Breast epithelium (tissue), 4 donors: ENCODE measurements at places on chromosomes 12 and 14.

GRCh38 chr14:33567731-33568130, 383.1 kb downstream of the EGLN3 start:
- H3K36me3 ChIP-seq: no peaks in the 10 kb centered on the region
- H3K27me3 ChIP-seq: no peaks in the 10 kb centered on the region
- no peak overlapping the region for H3K4me3 ChIP-seq
- H3K27ac ChIP-seq: no peak overlapping the region
- no peaks in the 10 kb centered on the region for H3K4me1 ChIP-seq

DNA sequence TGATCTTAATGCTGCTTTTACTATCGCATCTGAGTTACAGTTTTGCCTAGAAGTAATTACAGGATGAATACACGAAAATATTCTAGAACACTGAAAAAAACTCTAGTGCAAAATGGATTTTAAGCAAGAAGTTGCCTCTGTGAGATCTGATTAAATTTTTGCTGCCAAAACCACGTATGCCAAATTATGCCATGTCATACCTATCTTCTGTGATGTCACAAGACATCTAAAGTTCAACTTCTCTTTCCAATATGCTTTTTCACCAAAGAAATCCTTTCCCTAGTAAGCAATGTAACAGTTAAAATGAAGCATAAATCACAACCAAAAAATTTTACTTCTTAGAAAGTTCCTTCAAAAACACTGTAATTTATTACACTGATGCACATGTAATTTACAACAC, 39.6 kb downstream of the HECTD4 start:
- no peaks in the 10 kb centered on the region for H3K27me3 ChIP-seq
- H3K4me1 ChIP-seq: no peaks in the 10 kb centered on the region
- H3K27ac ChIP-seq: no peak overlapping the region

GRCh38 chr14:104150136-104151025, 12.0 kb downstream of the KIF26A start:
- no peaks in the 10 kb centered on the region for H3K4me1 ChIP-seq
- peaks cover 9% of the 10 kb centered on the region for H3K27me3 ChIP-seq
- no peak overlapping the region for H3K27ac ChIP-seq

- peak; percentile 63 for DNase-seq
- H3K27me3 ChIP-seq: no peaks in the 10 kb centered on the region
Measured at GRCh38 chr14:101965181-101965544, 790 bp downstream of the DYNC1H1 start.

GRCh38 chr14:23209651-23210423, 26.4 kb upstream of the SLC7A8 start:
- H3K4me3 ChIP-seq: no peak overlapping the region
- no peaks in the 10 kb centered on the region for H3K36me3 ChIP-seq
- no peak overlapping the region for H3K27ac ChIP-seq
- H3K4me1 ChIP-seq: no peaks in the 10 kb centered on the region
- no peaks in the 10 kb centered on the region for H3K27me3 ChIP-seq

- peaks cover 6% of the 10 kb centered on the region for H3K4me1 ChIP-seq
- DNase-seq: no peak
- H3K27ac ChIP-seq: no peak overlapping the region
- H3K36me3 ChIP-seq: no peaks in the 10 kb centered on the region
- no peak overlapping the region for H3K4me3 ChIP-seq
Measured at GRCh38 chr14:74949859-74950573, 5.4 kb downstream of the PGF start.

DNA sequence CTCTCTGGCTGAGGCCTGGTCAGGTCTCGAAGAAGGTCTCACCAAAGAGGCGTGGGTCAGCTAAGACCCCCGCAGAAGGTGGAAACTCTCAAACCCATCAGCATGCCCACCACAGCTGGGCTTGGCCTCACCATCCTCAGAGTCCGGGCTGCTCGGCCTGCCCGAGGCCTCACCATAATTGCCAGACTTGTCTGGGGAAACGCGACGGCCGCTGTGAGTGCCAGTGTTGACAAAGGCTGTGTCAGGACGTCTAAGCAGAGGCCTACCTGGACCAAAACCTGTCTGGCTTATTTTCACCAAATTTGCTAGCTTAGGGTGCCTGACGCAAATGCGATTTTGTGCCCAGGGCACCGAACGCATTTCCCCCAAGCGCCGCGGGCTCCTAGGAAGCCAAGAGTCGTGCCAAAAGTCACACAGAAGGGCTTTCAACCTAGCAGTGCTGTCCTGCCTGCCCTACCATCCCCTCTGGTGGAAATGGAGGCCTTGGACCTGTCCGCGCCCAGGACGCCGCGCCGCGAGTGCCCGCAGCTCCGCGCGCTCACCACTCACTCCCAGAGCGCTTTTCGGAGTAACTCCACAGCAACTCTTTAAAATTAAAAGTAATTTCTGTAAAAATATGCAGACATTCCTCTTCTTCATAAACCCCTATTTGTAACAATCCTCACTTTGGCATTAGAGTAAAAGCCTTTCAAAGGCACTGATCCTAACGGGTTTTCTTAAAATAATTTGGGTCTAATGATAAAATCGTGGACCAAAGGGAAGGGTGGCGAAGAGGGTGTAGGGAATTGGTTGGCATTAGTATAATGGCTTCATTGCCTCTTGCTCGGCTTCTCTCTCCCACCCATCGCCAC, 1.2 kb upstream of the ALX1 start:
- peak overlapping the region; percentile 61 for H3K4me3 ChIP-seq
- no peak overlapping the region for H3K27ac ChIP-seq
- no peaks in the 10 kb centered on the region for H3K36me3 ChIP-seq
- H3K27me3 ChIP-seq: peaks cover 92% of the 10 kb centered on the region
- no peak for DNase-seq

GRCh38 chr12:32483499-32483898, 84.1 kb downstream of the FGD4 start:
- no peak for DNase-seq
- no peak overlapping the region for H3K27ac ChIP-seq
- H3K27me3 ChIP-seq: no peaks in the 10 kb centered on the region
- no peak overlapping the region for H3K4me3 ChIP-seq
- H3K36me3 ChIP-seq: no peaks in the 10 kb centered on the region

DNA sequence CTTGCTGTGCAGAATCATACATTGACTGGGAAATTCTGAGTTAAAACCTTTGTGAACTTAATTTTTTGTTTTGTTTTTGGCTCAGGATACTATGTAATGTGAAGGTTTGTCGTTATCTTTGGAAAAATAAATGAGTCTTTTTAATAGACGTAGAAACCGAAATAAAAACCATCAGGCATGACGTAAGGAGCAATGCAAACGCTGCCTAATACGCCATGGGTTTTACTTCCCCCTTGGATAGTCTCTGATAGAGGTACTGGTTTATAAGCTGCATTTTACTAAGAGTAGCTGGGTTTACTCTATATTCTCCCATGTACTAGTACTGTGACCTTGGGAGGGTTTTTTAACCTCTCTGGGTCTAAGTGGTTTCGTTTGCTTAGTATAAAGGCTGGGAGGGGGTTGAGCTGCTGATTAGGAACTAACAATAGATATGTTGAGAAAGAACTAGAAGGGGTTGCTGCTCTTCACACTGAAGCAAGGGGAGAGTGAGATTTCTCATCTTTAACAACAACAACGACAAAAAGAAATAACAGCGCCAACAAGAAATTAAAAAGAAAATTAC, 66.8 kb upstream of the SLCO1C1 start:
- H3K4me3 ChIP-seq: no peak overlapping the region
- no peak for DNase-seq
- H3K27ac ChIP-seq: no peak overlapping the region
- H3K4me1 ChIP-seq: no peaks in the 10 kb centered on the region

DNA sequence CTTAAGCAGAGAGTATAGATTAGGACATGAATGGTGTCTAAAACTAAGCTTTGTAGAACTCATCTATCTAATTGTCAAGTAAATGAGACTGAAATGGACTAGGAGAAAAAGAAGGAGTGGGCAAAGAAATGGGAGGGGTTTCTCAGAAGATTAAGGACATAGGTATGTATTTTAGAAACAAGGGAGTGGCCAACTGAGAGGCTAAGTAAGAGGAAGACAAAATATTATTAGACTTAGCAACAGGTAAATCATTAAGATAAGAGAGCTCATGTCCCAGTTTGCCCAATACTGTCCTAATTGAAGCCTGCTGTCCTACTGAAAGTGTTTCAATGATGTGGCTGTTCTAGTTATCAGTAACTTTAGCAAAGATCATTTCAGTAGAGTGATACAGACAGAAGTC, 171.4 kb downstream of the KITLG start:
- H3K27ac ChIP-seq: no peak overlapping the region
- H3K27me3 ChIP-seq: no peaks in the 10 kb centered on the region
- DNase-seq: no peak
- no peak overlapping the region for H3K4me3 ChIP-seq
- H3K36me3 ChIP-seq: no peaks in the 10 kb centered on the region
